ENCODE measurements at places on chromosomes 6 and 20. TPM values are rescaled to one million over a fixed set of nuclear protein-coding genes. Genes with fewer than 3 reads are reported as not detected.

The FRMD1 gene
- 0.16 TPM for total RNA-seq

The LBP gene
- total RNA-seq = 0.19 TPM

The ZBTB46 gene
- 13.6 TPM for total RNA-seq

The TMEM74B gene
- 4.2 TPM for total RNA-seq

The EMILIN3 gene
- 4.2 TPM for total RNA-seq

The ZNF391 gene
- total RNA-seq = 1.3 TPM

The JPH2 gene
- total RNA-seq = 151 TPM

The BCAS1 gene
- not detected for total RNA-seq

DNA sequence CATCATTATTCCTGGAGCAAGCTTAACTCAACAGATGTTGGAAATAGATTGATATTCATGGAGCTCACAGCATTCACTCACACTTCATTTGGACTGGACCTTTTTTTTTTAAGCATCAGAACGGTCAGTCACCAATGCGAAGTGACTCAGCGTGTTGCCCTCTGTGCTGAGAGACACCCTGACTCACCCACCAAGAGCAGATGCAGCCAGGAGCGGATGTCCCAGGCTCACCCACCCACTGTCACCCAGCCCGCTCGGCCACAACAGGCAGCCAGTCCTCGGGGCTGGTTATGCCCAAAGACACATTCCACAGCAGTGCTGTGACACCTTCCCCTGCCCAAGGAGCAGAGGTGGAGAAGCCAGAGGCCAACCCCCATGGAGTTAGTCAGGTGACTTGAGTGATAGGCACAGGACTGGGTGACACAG is 15.7 kb downstream of the RNASET2 start:
- DNase-seq = no peak

- no peak for DNase-seq
These were observed 932.1 kb downstream of the EYS start for GRCh38 chr6:64774881-64775280.

GRCh38 chr6:151229401-151230276 is 10.1 kb upstream of the AKAP12 start:
- DNase-seq = no peak

DNA sequence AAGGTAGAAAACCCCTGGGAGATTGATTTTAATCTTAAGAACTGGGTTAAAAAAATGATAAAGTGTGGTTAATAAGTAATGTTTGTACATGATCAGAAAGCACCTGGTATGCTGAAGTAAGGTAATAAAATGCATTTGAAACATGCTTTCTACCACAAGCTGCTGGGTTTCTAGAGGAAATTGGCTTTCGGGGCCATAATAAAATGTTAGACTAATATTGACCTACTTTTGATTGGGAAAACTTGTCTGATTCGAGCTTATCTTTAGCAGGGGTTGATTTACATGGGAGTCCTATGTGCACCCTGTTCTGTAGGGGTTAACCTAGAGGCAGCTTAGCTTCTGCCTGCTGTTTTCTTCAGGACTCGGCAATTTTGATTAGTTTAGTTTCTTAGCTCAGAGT is 50.5 kb downstream of the CRYBG1 start:
- no peak for DNase-seq

- DNase-seq = no peak
These were observed 908.5 kb upstream of the FLRT3 start for GRCh38 chr20:15245896-15246295.

GRCh38 chr6:99362678-99363268 is 13.3 kb upstream of the FAXC start:
- no peak for DNase-seq

DNA sequence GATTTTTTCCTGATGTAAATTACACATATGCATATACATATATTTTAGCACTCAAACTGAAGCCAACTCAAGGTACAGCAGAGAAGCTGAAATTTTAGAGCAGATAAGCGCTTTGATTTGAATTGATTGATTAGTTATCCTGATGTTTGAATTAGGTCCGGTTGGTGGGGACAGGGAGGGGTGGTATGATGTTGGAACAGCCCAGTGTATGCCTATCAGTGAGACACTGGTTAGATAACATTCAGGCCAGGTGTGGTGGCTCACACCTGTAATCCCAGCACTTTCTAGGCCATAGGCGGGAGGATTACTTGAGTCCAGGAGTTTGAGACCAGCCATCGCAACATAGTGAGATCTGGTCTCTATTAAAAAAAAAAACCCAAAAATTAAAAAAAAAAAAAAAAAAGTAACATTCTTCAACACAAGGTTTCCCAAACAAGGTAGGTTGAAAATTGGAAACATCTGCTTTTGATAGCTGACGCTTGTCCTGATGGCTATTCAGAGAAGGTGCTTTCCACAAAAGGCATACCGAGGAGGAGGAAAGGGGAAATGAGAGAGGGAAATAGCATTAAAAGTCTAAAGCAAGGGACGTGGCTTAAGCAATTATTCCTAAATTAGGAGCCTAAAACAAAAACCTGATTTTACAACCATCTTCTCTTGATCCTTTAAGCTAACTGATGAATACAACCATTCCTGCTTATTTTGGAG is 288.4 kb upstream of the JARID2 start:
- DNase-seq = no peak

GRCh38 chr6:161417717-161418462 is 144.0 kb upstream of the AGPAT4 start:
- DNase-seq = peak; percentile 46

- peak; percentile 20 for DNase-seq
These were observed 92.8 kb upstream of the BTN3A2 start for GRCh38 chr6:26272171-26272637.

DNA sequence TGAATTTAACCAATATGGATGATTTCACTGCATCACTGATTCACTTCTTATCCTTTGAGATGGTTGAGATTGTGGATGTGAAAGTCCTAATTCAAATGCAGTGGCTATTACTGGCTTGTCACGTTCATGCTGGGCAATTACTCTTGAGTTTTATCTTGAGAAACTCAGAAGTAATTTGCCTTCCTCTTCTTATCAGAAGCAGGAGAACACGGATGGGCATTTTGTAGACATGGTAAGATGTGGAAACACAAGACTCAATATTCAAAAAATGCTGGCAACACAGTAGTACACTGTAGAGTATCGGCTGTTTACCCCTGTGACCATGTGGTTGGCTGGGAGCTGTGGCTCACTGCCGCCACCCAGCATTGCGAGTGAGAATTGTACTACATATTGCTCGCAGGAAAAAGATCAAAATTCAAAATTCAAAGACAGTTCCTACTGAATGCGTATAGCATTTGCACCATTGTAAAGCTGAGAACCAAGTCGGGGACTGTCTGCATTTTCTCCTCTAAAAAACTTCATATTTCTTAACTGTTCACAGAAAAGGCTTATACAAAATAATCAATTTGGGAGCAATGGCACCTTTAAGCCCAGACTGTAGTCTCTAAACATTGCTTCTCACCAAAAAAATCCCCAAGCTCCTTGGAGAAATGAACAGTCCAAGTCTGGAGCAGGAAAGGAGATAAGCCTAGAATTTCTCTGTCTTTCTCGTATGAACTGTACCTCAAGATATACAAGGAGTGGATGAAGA is 61.9 kb upstream of the ELOVL5 start:
- peak; percentile 42 for DNase-seq

DNA sequence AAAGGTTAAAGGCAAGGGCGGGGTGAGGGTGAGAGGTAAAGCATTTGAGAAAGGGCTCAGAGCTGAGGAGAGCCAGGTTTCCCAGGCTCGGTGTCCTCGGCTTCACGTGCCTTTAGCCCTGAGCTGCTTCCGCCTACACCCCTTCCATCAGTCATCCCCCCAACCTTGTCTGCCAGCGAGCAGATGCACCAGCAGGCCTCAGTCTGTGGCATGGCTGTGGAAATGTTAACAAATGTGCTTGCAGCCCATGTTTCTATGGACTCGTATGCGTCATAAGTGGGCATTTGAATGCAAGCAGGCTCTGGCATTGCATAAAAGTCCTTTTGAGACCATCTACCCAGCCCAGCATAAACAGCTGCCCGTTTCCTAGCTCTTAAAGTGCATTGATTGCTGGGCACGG is 88.8 kb downstream of the SYNJ2 start:
- no peak for DNase-seq

GRCh38 chr6:34466242-34467185 is 638 bp downstream of the PACSIN1 start:
- peak; percentile 24 for DNase-seq

DNA sequence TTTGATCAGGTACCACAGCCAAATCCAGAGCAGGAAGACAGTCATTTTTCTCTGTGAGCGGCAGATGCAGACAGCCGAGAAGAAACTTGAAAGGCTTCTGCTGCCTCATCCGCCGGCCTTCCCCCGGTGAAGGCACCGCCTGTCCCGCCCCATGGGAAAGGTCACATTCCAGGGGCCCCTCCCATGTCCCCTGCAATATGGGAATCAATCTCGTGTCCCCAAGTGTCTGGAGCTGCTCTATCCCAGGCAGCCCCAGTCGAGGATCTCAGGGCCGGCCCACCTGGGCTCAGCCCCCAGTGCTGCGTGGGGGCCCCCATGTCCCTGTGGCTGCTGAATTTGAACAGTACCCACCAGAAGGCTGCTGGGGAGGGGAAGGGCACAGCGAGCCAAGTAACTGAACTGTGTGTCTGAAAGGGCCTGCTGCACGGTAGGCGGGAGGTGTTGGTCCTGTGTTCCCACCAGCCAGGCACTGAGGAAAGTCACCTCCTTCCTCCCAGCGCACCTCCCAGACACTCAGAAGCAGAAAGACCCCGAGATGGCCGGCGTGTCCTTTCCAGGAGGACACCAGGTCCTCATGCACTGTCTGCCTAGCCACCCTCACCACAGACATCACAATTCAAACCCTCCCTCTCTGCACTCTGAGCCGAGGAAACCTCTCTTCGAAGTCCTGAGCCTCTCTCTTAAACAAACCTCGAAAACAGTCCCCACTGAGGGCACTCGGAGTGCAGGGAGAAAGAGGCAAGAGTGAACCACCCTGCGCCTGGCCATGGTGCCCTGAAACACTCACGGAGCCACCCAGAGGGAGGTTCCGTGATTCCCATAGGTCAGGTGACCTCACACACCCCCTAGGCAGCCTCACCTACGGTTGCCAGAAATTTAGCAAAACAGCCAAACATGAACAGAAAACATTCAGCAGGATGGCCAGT is 99.3 kb downstream of the PSMB1 start:
- no peak for DNase-seq

GRCh38 chr20:46031701-46032254 is 2.8 kb downstream of the SLC12A5 start:
- DNase-seq = no peak

DNA sequence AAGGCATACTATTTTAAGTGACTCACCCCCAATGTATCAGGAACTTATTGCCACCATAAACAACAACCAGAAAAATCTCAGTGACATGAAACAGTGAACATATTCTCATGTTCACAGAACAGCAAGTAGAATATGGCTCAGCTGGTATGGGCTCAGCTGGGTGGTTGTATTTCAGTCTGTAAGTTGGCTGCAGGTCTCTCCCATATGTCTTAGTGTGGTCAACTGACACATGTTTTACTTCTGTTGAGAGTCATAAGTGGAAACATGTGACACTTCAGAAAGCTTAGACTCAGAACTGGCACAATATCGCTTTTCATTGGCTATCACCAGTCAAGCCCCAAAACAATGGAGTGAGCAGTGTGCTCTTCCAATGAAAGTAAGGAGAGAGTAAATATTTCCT is 574.1 kb downstream of the HAO1 start:
- DNase-seq = no peak

Measured in left ventricle myocardium inferior (tissue), 1 donor.